Stimulated activated CD4-positive, alpha-beta T cell treated with anti-CD3 and anti-CD28 coated beads, Interleukin-1b, Interleukin-23, amount 100 ng/mL, for 48 hours (primary cell): ENCODE measurements at places on chromosomes 1 and 21.

- DNase-seq: no peak
Measured at GRCh38 chr1:49854741-49855140, 169.0 kb downstream of the AGBL4 start.

- DNase-seq: no peak
Measured at GRCh38 chr1:204678721-204679475, 6.6 kb downstream of the LRRN2 start.

DNA sequence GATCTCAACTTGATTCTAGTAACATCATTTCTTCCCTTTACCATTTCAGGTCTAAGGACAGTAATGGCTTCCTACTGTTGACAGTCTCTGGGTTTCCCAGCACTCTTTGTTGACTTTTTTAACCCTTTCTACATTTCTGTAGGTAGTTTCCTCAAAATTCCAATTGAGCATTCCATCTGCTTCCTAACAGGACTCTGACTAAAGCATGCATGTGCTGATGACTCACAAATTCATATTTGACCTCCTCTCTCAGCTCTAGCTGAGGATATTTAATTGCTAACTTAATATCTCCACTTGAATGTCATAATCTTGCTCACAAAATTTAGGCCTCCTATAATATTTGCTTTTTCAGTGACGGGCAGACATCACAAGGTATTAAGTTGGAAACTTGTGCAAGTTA lies 93.3 kb upstream of the ZNHIT6 start:
- no peak for DNase-seq

DNA sequence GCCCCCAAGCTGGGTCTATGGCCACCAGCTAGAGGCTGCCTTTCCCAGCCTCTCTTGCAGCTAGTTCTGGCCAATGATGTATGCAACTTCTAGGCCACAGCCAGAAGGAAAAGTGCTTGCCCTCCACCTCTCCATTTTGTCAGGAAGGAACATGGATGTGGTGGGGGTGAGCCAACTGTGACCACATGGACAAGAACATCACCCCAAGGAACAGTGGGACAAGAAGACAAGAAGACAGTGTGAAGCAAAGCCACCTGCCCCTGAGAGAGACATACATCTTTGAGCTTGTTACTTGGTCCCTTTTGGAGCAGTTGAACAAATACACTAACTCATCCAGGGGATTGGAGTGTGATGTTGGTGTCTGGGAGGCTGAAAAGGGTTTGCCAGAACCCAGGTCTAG lies 105.8 kb upstream of the EDN2 start:
- no peak for DNase-seq

- no peak for DNase-seq
Measured at GRCh38 chr1:15727021-15727420, 9.0 kb upstream of the SLC25A34 start.
